ENCODE measurements at places on chromosomes 13 and 19.

DNA sequence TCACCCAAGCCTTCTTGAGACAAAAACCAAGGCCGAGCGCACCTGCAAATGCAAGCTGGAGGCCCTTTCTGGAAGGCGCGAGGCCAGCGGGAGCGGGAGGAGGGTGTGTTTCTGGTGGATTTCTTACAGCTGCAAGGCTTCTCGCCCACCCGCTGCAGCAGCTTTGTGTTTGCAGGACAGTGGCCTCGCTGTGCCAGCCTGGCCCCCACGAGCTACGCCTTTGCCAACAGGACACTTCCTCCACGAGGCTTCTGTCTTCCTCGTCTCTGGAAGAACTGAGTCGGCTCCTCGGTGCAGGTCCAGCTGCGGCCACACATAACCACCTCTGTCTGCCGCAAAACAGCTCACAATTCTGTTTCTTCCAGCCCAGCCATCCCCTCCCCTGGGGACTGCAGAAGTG lies 10.1 kb downstream of the ATCAY start:
- DNase-seq: no peak

DNA sequence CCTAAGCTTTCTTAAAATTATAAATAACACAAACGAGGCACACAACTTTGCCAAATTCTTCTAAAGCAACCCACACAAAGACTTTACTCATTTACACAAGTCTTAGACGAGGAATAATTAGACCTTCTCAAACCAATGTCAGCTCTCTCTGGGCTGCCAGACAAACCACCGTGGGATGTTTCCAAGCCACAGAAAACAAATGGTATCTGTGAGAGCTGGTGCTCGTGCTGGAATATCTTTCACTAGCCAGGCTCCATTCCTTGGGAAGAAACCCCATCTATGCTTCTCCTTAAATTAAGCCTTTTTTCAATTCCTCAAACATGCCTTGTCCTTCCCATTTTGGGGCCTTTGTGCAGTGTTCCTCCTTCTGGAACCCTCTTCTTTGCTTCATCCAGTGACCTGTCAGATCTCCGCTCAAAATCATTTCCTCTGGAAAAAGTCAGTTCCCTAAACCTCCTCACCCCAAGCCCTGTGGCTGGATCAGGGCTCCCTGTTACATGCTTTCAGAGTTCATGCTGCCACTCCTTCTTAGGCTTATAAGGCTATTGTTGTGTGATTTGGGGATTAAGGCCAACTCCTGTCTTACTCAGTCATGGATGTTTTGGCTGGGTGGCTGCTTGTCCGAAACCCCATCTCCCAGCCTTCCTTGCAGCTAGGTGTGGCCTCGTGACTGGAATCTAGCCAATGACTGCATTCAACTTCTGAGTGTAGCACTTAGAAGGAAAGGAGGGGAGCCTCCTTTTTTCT lies 64.2 kb upstream of the GTF2F2 start:
- peak; percentile 82 for DNase-seq

DNA sequence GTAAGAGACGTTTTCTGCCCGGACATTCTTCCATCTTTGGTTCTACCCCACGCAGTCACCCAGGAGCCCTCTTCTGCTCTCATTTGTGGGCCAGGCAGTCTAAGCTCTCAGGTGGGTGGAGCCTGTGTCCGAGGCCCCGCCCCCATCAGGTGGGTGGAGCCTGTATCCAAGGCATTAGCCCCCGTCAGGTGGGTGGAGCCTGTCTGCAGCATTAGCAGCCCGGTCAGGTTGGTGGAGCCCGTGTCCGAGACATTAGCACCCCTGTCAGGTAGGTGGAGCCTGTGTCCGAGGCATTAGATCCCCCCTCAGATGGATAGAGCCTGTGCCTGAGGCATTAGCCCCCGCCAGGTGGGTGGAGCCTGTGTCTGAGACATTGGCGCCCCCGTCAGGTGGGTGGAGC lies 45.5 kb upstream of the C13orf46 start:
- no peak for DNase-seq

GRCh38 chr19:9858766-9859165 lies 23.6 kb downstream of the PIN1 start:
- no peak for DNase-seq

GRCh38 chr19:15457701-15458484 lies 6.5 kb downstream of the RASAL3 start:
- no peak for DNase-seq

GRCh38 chr19:1247748-1248138 lies 640 bp upstream of the MIDN start:
- no peak for DNase-seq

DNA sequence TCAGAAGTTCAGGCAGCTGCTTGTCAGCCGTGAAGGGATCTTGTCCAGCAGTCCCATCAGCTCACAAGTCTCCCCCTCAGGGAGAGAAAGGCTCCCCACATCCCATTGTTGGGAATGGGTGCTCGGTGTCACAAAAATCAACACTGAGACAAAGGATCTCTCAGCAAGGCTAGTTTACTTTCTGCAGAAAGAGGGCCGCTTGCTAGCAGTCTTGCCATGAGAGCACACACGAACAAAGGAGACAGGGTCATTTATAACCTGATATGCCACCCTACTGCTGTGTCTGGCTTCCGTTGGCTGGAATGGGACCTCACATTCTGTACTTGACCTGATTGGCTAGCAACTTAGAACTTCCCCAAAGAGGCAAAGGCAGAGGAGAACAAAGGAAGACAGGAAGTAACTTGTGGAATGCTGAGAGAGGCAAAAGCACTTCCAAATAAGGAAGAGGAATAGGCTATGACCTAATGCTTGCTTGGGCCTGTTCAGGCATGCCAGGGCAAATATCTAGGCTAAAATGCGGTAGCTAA lies 8.7 kb upstream of the IGFL3 start:
- peak; percentile 96 for DNase-seq

DNA sequence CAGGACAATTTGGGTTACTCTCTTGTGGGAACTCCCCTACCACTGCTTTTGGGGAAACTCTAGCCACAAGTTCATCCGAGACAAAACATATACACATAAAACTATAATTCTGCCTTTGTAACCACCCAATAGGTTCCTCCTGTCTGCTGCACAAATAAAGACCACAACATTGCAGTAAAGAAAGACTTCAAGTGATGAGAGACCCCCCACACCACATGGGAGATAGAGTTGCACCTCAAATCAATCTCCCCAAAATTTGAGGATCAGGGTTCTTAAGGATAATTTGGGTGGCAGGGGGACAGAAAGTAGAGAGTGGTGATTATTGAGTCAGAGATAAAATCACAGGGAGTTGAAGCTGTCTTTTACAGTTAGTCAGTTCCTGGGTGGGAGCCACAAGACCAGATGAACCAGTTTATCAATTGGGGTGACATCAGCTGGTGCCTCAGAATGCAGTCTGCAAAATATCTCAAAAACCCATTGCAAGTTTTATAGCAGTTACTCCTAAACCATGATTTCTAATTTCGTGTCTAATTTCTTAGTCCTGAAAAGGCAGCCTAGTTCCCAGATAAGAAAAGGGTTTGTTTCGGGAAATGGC lies 1348.5 kb downstream of the PCDH9 start:
- DNase-seq: no peak

All from AG10803 (cell line).